ENCODE measurements at places on chromosomes 1 and 21. TPM values are rescaled to one million over a fixed set of nuclear protein-coding genes. Genes with fewer than 3 reads are reported as not detected.

The VSIG8 gene
- not detected for total RNA-seq

The CELA2B gene
- total RNA-seq = 1.6 TPM

The JTB gene
- total RNA-seq = 87.2 TPM

The RAD54L gene
- total RNA-seq = 3.1 TPM

The WNT9A gene
- total RNA-seq = 2.1 TPM

The BLZF1 gene
- 11.5 TPM for total RNA-seq

The SPRR4 gene
- total RNA-seq = not detected
